NCI-H226 (cell line): ENCODE measurements at places on chromosomes 16 and 17.

DNA sequence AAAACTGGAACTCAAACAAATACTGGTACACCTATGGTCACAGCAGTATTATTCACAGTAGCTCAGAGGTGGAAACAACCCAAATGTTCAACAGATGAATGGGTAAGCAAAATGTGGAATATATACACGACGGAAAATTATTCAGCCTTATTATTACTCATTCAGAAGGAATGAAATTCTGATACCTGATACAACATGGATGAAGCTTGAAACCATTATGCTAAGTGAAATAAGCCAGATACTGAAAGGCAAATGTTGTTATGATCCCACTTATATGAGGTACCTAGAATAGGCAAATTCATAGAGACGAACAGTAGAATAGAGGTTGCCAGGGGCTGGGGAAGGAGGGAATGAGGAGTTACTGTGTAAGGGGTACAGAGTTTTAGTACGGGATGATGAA, 27.1 kb upstream of the MYLK3 start:
- no peak for DNase-seq

DNA sequence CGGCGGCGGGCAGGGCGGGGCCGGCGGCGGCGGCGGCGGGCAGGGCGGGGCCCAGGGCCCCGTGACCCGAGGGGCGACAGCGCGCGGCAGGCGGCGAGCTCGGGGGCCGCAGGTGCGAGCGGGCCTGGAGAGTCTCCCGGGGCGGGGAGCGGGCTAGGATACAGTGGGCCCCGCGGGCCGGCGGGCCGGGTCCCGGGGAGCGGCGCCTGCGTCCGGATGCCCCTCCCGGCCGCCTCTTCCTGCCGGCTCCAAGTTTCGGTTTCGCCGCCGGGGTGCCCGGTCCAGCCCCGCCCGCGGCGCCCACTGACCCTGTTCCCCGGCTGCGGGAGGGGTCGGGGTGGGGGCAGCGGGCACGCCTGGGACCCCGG, at the start of gene RNF213:
Gene RNF213, plus strand, starts transcription at position 62 of the 368 bp plus-strand sequence. CDS start 2,830 bp downstream, outside the sequence.
- peak; percentile 3 for DNase-seq

DNA sequence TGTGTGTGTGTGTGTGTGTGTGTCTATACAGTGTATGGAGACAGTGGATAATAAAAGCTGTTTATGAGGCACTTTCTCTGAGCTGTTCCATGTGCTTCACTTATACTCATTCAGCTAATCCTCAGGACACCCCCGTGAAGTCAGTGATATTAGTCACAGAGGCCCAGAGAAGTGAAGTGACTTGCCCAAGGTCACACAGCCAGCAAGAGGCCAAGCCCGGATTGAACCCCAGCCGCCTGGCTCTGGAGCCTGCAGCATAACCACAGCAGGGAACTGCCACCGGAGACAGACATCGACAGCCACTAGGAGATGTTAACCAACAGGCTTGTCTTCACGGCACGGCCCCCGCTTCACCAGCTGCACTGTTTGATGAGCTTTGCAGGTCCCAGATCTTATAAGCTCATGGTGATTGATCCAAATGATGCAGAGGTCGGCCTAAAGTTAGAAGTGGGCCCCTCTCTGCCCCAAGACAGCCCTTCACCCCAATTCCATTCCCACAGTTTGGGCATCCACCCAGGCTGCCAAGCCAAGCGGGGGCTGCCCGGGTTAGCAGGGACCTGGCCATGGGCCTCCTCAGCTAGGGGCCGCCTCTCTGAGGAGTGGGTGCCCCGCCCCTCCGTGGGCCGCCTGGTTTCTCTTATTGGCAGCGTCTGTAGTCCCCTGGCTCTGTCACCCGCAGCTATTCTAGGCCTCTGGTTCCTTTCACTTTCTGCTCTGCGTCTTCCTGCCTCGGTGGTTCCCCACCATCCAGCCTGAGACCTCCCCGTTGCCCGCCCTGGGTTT, 30.9 kb downstream of the SOCS1 start:
- DNase-seq = no peak

DNA sequence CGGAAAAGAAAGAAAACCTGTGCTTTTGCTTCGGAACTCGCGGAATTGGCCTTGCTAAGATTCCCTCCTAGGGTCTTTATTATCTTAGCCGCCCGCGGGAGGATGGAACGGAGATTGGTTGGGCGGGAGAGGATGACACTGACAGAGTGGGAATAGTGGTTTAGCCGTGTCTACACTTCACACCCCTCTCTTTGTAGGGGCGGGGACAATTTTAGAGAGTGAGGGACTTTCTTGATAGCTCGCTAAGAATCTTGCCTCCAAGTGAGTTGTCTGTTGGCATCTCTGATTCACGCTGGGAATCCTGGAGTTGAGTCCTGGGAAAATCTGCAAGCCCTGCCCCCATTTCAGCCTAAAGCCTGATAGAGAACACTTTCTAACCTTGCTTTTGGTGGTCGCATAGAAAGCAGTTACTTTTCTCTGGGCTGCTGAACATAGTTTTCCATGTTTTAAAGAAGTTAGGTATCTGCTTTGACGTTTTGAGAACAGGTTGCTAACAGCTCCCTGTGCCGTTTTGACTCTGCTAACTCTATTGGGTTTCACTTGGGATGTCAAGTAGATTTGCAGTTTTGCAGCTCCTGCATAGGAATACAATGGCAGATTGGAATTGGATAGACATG, 697 bp downstream of the NOL11 start:
- peak; percentile 11 for DNase-seq

GRCh38 chr17:29723278-29724047, 100.8 kb upstream of the CORO6 start:
- DNase-seq = no peak

DNA sequence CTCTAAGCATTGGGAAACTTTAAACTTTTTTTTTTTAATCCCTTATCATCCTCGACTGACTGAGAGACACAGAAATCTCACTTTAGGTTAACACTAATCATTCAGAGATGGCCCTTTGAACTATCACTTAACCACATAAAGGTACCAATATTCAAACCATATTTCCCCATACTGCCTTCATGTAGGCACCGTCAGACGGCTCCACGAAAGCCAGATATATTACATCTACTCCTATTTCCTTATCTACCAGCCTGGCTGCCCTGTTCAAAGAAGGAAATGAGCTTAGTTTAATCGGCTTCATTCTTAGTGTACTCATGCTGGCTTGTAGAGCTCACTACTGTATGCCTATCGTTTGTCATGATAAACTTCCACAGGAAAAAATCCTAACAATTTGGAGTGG, 270.9 kb downstream of the CEP112 start:
- DNase-seq = peak; percentile 62

GRCh38 chr17:19317359-19318095, 45.0 kb downstream of the B9D1 start:
- no peak for DNase-seq

DNA sequence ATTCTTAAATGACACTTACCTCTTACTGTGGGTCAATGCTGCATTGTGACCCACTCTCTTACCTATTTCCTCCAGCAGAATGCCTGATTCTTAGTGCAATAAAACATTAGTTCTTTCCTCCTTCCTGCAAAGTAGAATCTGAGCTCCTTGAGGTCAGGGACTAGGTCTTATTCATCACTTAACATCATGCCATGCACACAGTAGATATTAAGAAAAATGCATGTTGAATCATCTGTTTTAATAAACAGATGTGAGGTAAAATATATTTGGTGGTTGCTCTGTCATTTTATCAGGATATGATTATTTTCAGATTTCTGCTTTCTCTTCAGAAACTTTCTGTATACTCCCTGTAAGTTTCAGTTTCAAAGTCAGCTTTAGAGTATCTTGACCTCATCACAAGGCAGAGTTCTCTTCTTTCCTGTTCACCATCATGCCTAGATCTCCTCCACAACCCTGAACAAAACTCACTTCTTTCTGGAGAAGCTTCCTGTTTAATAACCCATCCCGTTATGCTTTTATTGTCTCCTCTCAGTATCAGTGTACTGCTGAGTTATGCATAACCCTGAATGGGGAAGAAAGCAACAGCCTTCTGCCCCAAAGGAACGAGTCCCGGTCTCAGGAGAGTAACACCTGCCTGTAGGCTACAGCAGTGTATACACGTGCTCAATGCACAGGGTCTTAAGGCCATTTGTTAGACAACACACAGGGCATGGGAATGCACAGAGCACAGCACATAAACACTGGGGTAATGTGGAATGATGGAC, 30.3 kb upstream of the SUPT4H1 start:
- no peak for DNase-seq

GRCh38 chr17:48427598-48427997, 2.4 kb downstream of the SKAP1 start:
- no peak for DNase-seq

DNA sequence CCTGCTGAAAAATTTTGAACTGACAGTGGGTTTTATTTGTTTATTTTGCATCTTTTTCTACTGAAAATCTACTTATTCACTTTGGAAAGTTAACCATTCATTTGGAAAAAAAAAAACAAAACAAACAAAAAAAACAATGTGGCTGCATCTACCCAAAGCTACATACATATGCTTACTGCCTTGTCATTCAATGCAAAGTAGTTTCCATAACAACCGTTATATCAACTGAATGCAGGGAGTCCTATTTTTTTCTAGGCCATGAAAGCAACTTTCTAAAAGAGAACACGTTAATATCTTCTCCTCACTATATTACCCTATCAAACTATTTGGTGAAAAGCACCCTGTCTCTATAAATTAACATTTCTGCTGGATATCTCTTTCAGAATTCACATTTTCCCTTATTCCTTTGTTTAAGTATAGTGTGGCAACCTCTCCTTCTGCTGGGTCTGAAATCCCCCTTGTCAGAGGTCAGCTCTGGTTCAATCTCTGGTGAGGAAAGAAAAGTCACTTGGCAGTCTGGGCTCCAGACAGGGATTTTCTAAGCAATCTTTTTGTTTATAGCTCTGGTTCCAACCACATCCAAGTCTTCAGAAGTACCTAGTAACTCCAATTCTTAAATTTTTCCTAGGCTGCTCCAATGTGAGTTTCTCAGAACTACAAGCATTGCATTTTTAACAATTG, 528.4 kb upstream of the TOM1L1 start:
- no peak for DNase-seq

DNA sequence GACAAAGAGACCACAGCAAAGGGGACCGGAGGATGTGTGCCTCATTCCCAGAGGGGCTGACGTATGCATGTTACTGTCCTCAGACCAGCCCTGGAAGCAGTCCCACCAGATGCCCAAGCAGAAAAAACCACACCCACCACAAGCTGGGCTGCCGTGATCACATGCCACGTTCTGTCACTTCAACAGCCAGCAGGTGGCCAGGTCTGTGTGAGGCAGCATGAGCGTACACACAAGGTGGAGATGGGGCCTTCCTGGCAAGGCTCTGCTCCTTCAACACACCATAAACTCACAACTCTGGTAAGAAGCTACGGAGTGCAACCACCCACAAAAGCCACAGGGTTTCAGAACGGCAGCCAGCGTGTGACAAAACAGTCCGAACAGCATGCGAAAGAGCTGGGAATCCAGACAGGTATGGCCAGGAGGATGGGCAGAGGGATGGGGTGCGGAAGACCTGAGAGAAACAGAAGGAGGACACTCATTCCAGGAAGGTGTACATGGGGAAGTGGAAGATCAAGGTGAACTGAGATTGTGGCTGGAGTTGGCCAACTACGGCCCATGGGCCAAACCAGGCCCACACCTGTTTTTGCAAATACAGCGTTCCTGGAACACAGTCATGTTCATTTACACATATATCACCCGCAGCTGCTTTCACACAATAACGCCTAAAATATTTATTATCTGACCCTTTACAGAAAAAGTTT, 27.9 kb downstream of the MBTPS1 start:
- no peak for DNase-seq

DNA sequence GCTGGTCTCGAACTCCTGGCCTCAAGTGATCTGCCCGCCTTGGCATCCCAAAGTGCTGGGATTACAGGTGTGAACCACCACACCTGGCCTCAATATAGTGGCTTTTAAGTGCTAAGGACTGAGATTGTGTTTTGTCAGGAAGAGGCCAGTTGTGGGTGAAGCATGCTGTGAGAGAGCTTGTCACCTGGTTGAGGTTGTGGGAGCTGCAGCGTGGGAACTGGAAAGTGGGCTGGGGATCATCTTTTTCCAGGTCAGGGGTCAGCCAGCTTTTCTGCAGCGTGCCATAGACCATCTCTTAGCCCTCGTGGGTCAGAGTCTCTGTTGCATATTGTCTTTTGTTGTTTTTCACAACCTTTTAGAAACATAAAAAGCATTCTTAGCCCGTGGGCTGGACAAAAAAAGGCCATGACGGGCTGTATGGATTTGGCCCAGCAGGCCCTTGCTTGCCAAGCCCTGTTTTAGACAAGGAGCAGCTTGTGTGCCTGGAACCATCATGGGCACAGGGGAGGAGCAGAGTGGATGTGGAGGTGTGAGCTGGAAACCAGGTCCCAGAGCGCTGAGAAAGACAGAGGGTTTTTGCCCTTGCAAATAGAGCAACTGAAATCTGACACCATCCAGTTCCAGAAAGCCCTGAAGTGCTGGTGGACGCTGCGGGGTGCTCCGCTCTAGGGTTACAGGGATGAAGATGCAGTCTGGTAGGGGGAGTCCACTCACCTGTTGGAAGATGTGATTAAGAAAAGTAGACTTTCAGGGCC, 5.5 kb downstream of the BIRC5 start:
- DNase-seq = no peak

DNA sequence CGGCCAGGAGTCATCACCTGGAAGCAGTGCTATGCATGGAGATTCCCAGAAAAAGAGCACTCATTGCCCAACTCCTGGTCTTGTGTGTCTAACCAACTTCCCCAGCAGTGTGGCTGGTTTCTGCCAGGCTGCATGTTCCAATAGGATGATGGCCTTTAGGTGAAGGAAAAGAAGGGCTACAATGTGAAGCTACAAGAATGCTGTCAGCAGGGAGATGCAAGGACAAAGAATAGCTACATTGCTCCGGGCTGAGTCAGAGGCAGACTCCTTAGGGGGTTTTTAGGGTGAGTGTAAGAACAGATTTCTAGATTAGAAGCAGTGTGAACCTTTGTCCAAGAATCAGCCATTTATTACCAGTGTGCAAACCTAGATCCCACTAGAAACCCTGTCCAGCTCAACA, 63.0 kb upstream of the DNAH9 start:
- no peak for DNase-seq

GRCh38 chr16:2328428-2328827, 12.1 kb downstream of the ABCA3 start:
- DNase-seq = no peak

DNA sequence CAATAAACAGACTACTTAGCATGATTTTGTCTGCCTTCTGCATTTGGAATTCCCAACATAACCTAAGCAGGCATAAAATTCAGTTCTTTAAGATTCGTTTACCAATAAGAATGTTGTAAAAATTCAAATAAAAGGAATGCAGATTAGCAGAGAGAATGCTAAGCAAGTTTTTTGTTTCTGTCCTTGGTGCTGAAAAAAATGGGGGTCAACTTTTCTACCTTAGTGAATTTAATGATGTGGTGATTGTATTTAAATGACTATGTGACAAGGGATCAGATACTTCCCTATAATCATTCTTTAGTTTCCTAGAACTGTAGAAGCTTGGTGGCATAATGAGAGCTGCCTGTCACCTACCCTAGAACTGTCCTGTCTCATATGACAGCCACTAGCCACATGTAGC, 159.5 kb downstream of the RBFOX1 start:
- no peak for DNase-seq

DNA sequence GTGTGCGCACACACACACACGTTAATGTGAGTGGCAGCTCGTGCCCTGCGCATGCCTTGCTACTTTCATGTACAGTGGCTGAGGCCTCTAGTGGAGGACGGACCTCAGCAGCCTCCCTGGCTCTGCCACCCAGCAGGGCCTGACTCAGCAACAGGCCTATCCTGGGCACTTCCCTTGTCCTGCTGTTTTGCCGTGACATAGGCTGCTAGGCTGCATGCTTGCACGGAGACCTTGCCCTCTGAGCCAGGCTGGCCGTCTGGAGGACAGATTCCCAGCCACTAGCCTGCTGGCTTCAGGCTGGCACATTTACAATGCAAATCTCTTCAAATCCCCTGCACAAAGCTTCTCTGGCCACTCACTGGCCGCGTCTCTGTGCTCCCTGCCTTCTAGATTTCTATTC, 9.5 kb downstream of the RNF213 start:
- no peak for DNase-seq

GRCh38 chr16:1082952-1083675, 10.6 kb downstream of the SSTR5 start:
- DNase-seq = no peak
